Stimulated activated CD8-positive, alpha-beta memory T cell treated with anti-CD3 and anti-CD28 coated beads, Interleukin-4, amount 100 ng/mL, for 4 hours (primary cell): ENCODE measurements at places on chromosomes 7 and 10.

- no peak for DNase-seq
These were observed 44.0 kb upstream of the SVOPL start for GRCh38 chr7:138745189-138745588.

- DNase-seq = no peak
These were observed 82.6 kb downstream of the NEURL1 start for GRCh38 chr10:103576076-103576471.

- no peak for DNase-seq
These were observed 53.9 kb upstream of the EFCAB10 start for GRCh38 chr7:105635197-105635596.

- no peak for DNase-seq
These were observed 180.5 kb upstream of the CCDC6 start for GRCh38 chr10:60086862-60087261.

DNA sequence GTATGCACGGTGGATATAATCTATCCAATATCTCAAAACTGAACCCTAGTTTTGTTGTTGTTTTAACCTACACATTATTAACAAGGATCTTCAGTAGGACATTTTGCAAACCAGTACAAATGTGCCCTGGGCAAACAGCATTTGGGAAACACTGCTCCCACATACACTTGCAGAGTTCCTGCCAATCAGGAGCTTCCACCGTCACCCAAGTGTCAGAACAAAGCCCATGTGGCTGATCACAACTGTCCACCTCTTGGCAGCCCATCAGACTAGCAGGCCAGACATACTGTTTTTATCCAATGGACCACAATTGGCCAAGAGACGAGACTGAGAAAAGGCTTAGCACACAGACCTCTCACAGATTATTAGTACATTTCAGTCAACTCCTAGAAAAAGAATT is 200.4 kb downstream of the FAM107B start:
- DNase-seq = no peak

GRCh38 chr10:110036640-110037039 is 28.9 kb downstream of the ADD3 start:
- DNase-seq = no peak

- DNase-seq = no peak
These were observed 104.7 kb upstream of the ARMC3 start for GRCh38 chr10:22823109-22823508.

DNA sequence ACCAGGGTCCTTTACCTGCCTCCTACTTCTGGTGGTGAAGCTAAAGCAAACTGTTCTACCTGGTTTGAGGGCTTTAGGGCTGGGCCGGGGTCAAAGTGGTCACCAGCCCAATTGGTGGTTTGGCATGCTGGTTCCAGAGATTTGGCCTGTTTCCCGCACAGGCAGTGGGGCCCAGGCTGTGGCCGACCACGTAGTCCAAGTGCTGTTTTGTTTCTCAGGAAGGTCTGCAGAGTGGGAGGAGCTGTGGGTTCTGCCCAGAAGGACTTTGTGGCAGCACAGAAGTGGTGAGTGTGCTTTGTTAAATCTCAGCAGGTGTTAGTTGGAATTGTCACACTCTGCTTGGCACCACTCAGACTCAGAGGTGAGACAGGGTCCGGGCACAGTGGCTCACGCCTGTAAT is 85.8 kb downstream of the MKX start:
- no peak for DNase-seq

DNA sequence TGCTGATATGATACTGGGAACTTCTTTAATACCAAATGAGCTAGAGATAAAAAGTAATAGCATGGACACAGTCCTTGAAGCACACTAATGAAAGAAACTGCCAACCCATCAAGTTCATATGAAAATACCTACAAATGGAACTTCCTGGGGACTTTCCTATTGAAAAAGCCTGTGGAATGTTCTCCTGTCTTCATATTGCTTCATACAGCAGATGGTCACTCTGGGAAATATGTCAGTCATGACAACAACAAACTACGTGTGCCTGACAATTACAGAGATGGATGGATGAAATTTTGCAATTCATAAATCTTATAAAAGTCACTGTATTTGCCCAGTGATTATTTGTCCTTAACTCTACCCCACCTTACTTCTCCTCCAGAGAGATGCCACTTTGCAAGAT is 106.6 kb upstream of the COL1A2 start:
- no peak for DNase-seq

- no peak for DNase-seq
These were observed 20.2 kb upstream of the HPS1 start for GRCh38 chr10:98466861-98467505.

DNA sequence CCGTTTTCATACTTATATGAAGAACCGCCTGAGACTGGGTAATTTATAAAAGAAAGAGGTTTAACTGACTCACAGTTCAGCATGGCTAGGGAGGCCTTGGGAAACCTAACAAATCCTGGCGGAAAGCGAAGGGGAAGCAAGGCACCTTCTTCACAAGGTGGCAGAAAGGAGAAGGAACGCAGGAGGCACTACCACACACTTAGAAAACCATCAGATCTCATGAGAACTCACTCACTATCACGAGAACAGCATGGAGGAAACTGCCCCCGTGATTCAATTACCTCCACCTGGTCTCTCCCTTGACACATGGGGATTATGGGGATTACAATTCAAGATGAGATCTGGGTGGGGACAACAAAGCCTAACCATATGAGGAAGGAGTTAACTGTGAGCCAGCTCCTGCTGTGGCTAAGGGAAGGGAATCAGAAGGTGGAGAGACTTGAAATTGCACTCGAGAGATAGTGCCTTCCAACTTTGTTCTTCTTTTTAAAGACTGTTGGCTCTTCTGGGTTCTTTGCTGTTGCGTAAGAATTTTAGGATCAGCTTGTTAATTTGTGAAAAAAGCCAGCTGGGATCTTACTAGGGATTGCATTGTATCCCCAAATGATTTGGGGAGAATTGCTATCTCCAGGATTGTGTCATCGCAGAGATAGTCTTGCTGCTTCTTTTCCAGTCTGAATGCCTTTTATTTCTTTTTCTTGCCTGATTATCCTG is 21.0 kb downstream of the OPTN start:
- DNase-seq = no peak

DNA sequence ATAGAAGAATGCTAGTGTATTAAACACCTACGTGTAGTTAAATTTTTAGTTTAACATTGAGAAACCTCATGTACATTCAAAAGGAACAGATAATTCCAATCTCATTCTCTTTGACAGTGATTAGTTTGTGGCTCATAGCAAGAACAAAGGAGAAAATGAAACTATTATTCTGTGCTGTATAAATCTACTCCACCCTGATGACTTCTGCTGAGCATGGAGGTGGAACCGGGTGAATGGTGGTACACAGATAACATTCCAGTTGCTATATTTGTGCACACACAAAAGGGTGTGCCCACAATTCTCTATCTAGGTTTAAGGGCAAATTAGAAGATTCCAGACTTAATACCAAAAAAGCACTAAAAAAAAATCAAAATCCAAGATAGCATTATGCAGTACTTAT is 17.0 kb upstream of the RALA start:
- DNase-seq = no peak

GRCh38 chr10:132599732-132600131 is 62.1 kb downstream of the INPP5A start:
- DNase-seq = no peak

DNA sequence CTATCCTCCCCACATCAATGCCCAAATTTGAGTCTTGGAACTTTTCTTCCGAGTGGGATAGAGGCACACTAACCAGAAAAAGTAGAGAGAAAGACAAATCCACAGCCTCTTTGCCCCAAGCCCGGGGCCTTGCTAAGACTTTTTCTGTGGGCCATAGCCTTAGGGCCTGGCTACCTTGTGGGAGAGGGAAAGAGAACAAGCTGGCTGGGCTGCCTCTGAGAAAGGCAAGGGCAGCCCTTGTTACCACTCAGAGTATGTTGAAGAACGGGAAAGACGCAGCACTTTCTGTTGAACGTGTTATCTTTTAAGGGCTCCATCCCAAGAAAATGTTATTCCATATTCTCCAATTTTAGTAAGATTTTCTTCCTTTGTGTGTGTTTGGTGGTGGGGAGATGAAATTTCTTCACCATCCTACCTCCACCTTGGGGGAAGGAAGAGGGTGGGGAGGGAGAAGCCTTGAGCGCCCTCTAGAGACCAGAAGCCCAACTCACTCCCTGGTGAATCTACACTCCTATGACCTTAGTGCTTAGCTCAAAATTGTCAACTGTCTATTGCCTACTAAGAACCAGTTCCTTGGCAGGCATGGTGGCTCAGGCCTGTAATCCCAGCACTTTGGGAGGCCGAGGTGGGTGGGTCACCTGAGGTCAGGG is 3.9 kb upstream of the NRF1 start:
- no peak for DNase-seq

- no peak for DNase-seq
These were observed 47.4 kb upstream of the R3HCC1L start for GRCh38 chr10:98086837-98087708.
